Caudate nucleus (tissue), 63 donors: ENCODE measurements at places on chromosomes 11 and 22.

GRCh38 chr11:5088556-5088955 is 19.2 kb downstream of the OR52E1 start:
- no peak for DNase-seq

DNA sequence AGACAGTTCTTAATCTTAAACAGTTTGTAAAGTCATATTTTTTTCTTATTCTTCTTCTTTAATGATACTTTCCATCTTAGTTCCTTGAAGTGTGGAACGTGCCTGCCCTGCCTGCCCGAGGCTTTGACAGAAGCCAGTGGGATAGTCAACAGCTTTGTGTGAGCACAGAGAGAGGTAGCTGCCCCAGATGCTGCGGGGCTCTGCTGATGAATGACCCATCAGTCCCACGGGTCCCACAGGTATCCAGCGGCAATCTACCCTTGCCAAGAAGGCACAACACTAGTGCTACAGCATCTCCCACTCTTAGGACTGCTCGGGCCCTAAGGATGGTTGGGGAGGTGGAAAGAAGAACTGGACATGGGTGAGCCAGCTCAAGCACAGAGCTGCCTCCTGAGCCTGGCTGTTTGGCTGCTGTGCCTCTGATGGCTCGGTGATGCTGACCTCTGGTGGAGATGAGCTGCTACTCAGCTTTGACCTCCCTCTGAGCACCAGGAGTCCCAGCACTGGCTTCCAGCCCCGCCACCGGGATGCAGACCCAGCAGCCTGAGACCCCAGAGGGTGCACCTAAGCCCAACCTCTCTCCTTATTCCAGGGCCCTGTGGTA is 11.8 kb upstream of the APLNR start:
- DNase-seq: no peak

GRCh38 chr22:24358105-24358836 is 69.1 kb upstream of the ADORA2A start:
- no peak for DNase-seq

- DNase-seq: no peak
Observed at GRCh38 chr11:78612721-78613377, 38.2 kb upstream of the NARS2 start.

GRCh38 chr11:123773959-123774358 is 19.6 kb upstream of the OR6X1 start:
- no peak for DNase-seq

GRCh38 chr22:30717331-30717921 is 22.8 kb downstream of the OSBP2 start:
- DNase-seq: no peak

GRCh38 chr11:72690166-72690565 is 15.9 kb upstream of the PDE2A start:
- DNase-seq: no peak

DNA sequence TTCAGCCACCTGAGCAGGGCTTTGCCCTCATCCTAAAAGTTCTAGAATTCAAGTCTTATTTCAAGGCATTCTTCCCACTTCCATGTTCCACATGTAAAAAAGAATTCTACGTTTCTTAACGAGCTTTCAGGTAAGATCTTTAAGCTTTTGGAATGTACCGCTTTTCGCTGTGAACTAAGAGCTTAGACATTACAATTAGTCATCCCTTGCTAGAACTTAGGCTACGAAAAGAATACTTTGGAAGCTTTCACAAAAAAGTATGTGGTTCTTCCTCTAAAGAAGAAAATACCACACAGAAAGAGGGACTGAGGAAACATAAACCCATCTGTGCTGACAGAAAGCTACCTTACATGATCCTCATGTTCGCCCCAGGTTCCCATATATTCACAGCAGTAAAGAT is 1.9 kb downstream of the NUMA1 start:
- DNase-seq: no peak

- no peak for DNase-seq
Observed at GRCh38 chr11:102287964-102288724, 29.1 kb upstream of the BIRC3 start.

DNA sequence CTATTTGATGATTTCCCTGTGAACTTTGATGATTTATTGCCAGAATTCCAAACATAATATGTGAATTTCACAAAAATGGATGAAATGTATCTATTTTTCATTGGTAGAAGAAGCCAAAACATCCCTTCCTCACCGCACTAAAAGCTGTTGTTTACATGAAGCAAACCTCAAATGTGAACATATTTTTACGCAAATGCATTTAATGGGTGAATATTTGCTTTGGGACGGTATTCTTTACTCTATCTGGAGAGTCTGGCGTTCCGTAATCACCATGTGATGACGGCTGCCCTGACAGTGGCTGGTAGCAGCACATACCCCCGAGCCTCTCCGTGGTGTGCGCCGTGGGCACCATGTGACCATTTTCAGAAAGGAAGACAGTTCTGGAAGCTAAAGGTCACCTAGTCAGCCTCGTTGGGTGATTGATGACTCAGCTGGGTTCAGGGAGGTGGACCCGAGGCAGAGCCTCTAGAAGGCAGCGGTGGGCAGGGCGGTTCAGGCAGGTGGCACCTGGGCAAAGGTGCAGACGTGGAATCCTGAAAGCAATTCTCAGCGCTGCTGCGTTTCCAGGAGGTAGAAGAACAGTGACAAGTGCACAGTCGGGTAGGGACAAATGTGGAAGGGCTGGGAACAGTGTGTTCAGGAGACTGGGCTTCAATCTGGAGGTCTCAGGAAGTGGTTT is 45.3 kb downstream of the PPARA start:
- DNase-seq: no peak

DNA sequence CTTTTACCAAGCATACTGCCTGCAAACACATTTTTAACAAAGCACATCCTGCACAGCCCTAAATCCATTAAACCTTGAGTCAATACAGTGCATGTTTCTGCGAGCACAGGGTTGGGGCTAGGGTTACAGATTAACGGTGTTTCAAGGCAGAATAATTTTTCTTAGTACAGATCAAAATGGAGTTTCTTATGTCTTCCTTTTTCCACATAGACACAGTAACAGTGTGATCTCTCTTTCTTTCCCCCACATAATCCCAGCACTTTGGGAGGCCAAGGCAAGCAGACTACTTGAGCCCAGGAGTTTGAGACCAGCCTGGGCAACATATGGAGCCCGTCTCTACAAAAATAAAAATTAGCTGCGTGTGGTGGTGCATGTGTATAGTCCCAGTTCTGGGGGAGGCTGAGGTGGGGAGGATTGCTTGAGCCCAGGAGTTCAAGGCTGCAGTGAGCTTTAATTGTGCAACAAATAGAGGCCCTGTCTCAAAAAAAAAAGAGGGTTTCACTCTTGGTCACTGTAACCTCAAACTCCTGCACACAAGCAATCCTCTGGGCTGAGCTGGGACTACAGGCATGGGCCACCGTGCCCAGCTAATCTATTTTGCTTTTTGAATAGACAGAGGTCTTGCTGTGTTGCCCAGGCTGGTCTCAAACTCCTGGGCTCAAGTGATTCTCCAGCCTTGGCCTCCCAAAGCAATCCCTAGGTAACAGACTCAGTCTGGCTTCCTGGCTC is 19.7 kb upstream of the SLC3A2 start:
- DNase-seq: no peak

DNA sequence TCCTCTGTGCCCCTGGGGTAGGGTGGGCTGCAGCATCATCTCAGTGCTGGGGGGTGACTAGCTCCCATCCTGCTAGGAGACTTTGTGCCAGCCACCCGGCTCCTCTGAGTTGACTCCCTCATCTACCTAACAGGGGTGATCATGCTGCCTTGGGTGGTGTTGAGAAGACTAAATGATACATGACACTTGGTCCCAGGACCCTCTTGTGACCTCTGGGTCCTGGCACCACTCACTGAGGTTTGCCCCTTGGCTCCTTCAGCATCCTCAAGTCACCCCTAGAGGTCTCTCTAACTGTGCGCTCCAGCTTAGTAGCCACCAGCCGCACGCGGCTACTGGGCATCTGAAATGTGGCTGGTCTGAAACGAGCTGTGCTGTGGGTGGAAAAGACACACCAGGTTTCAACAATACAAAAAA is 72.1 kb downstream of the LRRC32 start:
- no peak for DNase-seq

GRCh38 chr11:57283231-57283990 is 41.3 kb downstream of the TNKS1BP1 start:
- no peak for DNase-seq

DNA sequence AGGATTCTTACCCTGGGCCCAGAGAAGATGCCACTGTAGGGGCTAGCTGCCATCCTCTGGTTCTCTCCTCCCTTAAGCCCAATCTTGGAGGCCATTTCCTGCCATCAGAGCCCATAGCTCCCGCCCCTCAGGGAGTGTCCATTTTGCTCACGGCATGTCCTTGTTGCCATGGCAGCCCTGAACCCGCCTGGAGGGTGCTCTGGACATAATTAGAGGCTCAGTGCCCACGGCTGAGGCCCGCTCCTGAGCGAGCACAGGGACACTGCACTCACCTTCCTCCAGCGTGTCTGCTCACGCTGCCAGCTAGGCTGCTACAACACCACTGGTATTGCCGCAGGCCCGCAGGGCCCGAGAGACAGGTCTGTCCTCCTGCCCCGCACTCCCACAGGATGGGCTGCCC is 11.1 kb upstream of the SUSD2 start:
- DNase-seq: no peak

DNA sequence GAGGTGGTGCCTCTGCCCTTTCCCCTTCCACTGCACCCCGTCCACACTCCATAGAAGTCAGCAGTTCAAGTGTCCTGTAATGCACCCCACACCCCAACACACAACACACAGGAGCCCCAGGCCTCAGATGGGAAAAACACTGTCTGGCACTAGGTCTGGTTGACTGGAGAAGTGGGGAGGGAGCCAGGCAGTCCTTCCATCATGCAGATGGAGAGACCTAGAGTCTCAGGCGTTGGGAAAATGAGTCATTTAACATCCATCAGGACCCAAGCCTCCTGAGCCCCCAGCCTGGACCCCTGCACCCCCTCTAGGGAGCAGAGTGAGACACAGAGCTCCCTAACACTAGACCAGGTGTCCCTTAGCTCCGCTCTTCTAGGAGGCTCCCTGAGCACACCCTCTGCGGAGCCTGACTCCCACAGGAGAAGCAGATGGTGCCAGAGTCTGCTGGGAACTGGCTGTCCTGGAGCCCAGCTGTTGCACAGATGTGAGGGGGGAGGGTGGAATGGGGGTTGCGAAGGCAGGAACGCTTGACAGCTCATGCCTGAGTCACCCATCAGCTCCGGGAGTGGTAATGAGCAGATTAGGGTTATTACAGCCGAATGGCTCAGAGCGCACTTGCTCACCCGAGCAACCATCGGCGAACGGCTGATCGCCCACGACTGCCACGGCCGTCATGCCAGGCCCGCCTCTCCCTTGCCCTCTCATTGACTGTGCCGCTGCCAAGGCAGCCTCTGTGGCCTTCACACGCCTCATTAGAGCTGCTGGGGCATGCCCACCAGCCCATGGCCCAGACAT is 22.1 kb upstream of the SYT7 start:
- peak; percentile 58 for DNase-seq

GRCh38 chr11:78351979-78352841 is 65.4 kb downstream of the GAB2 start:
- no peak for DNase-seq
